ENCODE measurements at places on chromosomes 4 and X. TPM values are rescaled to one million over a fixed set of nuclear protein-coding genes. Genes with fewer than 3 reads are reported as not detected.

- H3K4me3 ChIP-seq: no peak overlapping the region
- H3K36me3 ChIP-seq: no peaks in the 10 kb centered on the region
- no peaks in the 10 kb centered on the region for H3K27me3 ChIP-seq
- H3K4me1 ChIP-seq: no peaks in the 10 kb centered on the region
- H3K27ac ChIP-seq: no peak overlapping the region
These were observed 217.9 kb upstream of the KLHL4 start for GRCh38 chrX:87299563-87300160.

DNA sequence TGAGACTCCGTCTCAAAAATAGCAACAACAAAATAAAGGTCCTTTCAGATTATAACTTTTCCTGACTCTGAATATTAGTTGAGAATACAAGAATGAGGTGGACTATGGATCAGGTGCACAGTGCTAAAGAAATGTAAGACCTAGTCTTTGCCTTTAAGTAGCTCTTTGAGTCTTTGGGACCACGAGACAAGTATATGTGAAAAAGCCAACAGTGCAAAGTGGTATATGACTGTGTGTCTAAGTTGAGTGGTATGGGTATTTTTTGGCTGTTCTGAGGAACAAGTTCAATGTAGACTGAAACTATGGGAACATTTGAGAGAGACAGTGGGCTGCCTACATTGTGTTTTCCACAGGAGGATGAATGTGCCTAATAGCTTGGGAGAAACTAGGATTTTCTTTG is 2.8 kb downstream of the GAB1 start:
- DNase-seq: no peak
- H3K4me3 ChIP-seq: no peak overlapping the region
- peaks cover 8% of the 10 kb centered on the region for H3K4me1 ChIP-seq
- no peaks in the 10 kb centered on the region for H3K36me3 ChIP-seq
- H3K27me3 ChIP-seq: peaks cover 37% of the 10 kb centered on the region

GRCh38 chr4:86512631-86513030 is 81.5 kb upstream of the PTPN13 start:
- no peak overlapping the region for H3K27ac ChIP-seq
- H3K4me1 ChIP-seq: no peaks in the 10 kb centered on the region
- no peak for DNase-seq
- no peaks in the 10 kb centered on the region for H3K27me3 ChIP-seq
- H3K4me3 ChIP-seq: no peak overlapping the region
- H3K36me3 ChIP-seq: no peaks in the 10 kb centered on the region

GRCh38 chr4:169295822-169296221 is 25.1 kb upstream of the SH3RF1 start:
- no peak overlapping the region for H3K4me3 ChIP-seq
- H3K36me3 ChIP-seq: no peaks in the 10 kb centered on the region
- DNase-seq: no peak
- peaks cover 33% of the 10 kb centered on the region for H3K27me3 ChIP-seq

- H3K4me1 ChIP-seq: peaks cover 3% of the 10 kb centered on the region
- H3K27ac ChIP-seq: no peak overlapping the region
- peak; percentile 8 for DNase-seq
- no peaks in the 10 kb centered on the region for H3K27me3 ChIP-seq
These were observed 27.8 kb downstream of the PIR start for GRCh38 chrX:15465347-15465746.

- DNase-seq: no peak
- no peak overlapping the region for H3K27ac ChIP-seq
- peaks cover 4% of the 10 kb centered on the region for H3K27me3 ChIP-seq
- no peaks in the 10 kb centered on the region for H3K4me1 ChIP-seq
These were observed 47.8 kb downstream of the APELA start for GRCh38 chr4:164924670-164925238.

The MFAP3L gene
- 0.53 TPM for total RNA-seq

DNA sequence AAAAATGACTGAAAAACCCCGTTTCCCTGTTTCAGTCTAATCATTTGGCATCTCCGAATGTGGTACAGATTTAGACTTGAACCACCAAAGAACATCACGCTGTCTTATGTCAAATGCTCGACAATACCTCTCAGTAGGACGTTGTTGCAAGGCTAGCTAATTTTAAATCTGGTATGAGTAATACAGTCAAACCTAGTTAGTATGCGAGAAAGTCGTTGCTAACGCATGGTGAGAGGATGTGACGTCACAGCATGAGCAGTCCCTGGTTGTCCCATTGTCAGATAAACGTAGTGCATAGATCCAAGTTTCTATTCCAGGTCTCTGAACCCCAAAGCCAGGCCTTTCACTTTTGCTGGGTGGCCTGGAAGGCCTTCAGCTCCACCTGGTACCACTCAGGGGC is 44.7 kb downstream of the SETD7 start:
- DNase-seq: peak; percentile 21
- H3K27ac ChIP-seq: no peak overlapping the region
- no peak overlapping the region for H3K4me3 ChIP-seq

GRCh38 chrX:29348288-29348687 is 761.0 kb downstream of the IL1RAPL1 start:
- DNase-seq: no peak
- no peak overlapping the region for H3K4me3 ChIP-seq
- no peaks in the 10 kb centered on the region for H3K36me3 ChIP-seq
- no peaks in the 10 kb centered on the region for H3K4me1 ChIP-seq
- H3K27me3 ChIP-seq: no peaks in the 10 kb centered on the region

DNA sequence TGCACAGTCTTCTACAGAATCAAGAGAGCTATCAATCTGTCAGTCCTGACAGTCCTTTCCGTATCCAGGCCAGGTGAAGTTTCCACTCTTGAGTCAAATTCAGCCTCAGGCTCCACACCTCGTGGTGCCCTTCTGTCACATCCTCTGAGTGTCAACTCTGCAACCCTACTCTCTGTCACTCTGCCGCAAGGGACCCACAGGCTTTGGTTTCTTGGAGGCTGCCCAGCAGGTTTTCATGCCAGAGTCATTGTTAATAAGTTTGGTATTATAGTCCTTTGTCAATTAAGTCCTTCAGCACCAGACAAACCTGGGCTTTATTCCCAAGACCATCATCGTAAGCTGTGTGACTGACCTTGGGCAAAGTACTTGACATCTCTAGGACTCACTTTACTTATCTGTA is 83.4 kb upstream of the KLHL13 start:
- H3K27ac ChIP-seq: no peak overlapping the region
- no peaks in the 10 kb centered on the region for H3K4me1 ChIP-seq
- H3K4me3 ChIP-seq: no peak overlapping the region

DNA sequence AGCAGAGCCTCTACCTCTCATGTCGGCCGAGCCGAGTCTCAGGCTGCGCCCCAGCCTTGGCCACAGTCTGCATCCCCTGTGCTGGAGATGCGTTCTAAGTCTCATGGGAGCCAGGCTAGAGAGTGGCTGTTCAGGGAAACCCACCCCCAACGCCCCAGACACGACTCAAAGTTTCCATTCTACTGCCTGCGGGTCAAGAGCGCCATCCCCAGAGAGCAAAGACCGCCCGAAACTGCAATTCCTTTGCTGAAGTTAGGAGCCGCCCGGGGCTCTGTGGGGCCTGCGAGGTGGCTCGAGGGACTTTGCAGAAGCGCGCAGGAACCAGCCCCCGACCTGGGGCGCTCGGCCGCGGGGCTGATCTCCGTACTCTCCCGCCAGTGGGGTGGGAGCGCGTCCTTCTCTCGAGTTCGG is 10.0 kb upstream of the ELF4 start:
- peaks cover 8% of the 10 kb centered on the region for H3K36me3 ChIP-seq
- H3K4me3 ChIP-seq: peak overlapping the region; percentile 57
- DNase-seq: peak; percentile 37

The SH3D19 gene
- not detected for total RNA-seq

The SHOX gene
- not detected for total RNA-seq

- no peaks in the 10 kb centered on the region for H3K27me3 ChIP-seq
- H3K4me1 ChIP-seq: no peaks in the 10 kb centered on the region
- DNase-seq: no peak
- no peak overlapping the region for H3K27ac ChIP-seq
These were observed 30.9 kb downstream of the RAB33B start for GRCh38 chr4:139484783-139485311.

The PDE6B gene
- total RNA-seq: 16.2 TPM

- DNase-seq: no peak
- peaks cover 56% of the 10 kb centered on the region for H3K4me1 ChIP-seq
- H3K27ac ChIP-seq: no peak overlapping the region
- no peaks in the 10 kb centered on the region for H3K27me3 ChIP-seq
- no peaks in the 10 kb centered on the region for H3K36me3 ChIP-seq
These were observed 7.4 kb downstream of the WDR44 start for GRCh38 chrX:118353081-118353850.

- peaks cover 5% of the 10 kb centered on the region for H3K27me3 ChIP-seq
- no peaks in the 10 kb centered on the region for H3K36me3 ChIP-seq
- no peaks in the 10 kb centered on the region for H3K4me1 ChIP-seq
- H3K4me3 ChIP-seq: no peak overlapping the region
- DNase-seq: no peak
These were observed 63.9 kb upstream of the PTPN13 start for GRCh38 chr4:86530183-86530582.

DNA sequence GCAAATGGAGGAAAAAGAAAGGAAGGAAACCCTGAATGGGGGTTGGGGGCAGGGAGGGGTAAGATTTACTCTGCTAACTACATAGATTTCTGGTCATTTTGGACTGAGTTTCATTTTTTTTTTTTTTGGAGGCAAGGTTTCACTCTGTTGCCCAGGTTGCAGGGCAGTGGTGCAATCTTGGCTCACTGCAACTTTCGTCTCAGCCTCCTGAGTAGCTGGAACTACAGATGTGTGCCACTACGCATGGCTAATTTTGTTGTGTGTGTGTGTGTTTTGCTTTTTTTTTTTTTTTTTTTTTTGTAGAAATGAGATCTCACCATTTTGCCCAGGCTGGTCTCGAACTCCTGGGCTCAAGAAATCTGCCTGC is 223.5 kb downstream of the APBB2 start:
- H3K27ac ChIP-seq: no peak overlapping the region
- H3K4me3 ChIP-seq: no peak overlapping the region
- H3K4me1 ChIP-seq: no peaks in the 10 kb centered on the region
- H3K36me3 ChIP-seq: no peaks in the 10 kb centered on the region

- H3K4me1 ChIP-seq: no peaks in the 10 kb centered on the region
- H3K36me3 ChIP-seq: no peaks in the 10 kb centered on the region
- no peak overlapping the region for H3K4me3 ChIP-seq
These were observed 94.4 kb downstream of the IL15 start for GRCh38 chr4:141730805-141731204.

The CT45A2 gene
- not detected for total RNA-seq

GRCh38 chr4:71300964-71301363 is 37.9 kb upstream of the SLC4A4 start:
- no peaks in the 10 kb centered on the region for H3K36me3 ChIP-seq
- no peak for DNase-seq
- H3K27ac ChIP-seq: no peak overlapping the region
- H3K27me3 ChIP-seq: no peaks in the 10 kb centered on the region
- H3K4me1 ChIP-seq: no peaks in the 10 kb centered on the region

The HCFC1 gene
- total RNA-seq: 147 TPM

The MTNR1A gene
- not detected for total RNA-seq

The YY2 gene
- total RNA-seq: 1.3 TPM

The NSD2 gene
- total RNA-seq: 232 TPM

DNA sequence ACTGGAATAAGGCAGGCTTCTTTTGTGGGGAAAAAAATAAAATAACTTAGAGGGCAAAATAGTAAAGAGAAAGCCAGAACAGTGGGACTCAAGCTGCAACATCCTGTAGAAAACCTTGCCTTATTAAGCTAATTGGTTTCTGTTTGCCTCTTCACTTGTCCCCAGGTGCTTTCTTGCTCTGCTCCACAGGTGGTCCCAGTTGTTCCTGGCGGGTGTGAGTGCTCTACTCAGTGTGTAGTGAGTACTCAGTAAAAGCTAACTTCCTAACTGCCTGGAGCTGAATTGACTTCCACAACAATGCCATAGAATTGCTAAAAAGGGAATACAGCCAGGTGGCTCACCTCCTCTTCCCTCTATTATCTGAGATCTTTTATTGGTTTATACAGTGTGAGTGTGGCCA is 930.2 kb downstream of the C4orf33 start:
- DNase-seq: no peak
- H3K27ac ChIP-seq: no peak overlapping the region
- H3K4me1 ChIP-seq: no peaks in the 10 kb centered on the region

The AFAP1 gene
- total RNA-seq: 27.2 TPM

The AKAP17A gene
- total RNA-seq: 51.2 TPM

The DMRTC1B gene
- not detected for total RNA-seq

The REPS2 gene
- not detected for total RNA-seq

DNA sequence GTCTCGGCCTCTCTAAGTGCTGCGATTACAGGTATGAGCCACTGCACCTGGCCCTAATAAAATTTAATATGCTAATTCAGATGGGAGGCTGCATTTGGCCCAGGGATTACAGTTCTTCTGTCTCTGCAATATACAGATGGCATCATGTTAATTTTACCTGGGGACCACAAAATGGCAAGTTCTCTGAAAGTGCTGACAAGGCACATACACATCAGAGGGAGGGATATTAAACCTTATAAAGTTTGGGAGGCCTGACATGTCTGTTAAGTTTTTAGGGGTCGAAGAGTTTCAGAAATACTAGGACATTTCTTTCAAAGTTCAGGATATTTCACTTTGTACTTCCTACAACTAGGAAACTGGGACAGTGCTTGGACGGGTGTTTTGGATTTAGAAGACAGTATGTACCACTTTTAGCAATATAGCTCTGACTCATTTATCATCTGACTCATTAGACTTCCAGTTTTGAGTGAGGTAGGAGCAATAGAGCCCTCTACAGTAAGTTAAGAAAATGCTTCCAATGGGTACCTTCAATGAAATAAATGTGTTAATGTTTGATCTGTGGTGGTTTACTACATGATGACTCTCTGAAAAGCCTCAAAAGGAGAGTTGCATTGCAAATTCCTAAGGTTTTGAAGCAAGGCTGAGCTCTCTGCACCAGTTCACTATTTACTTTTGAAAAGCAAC is 981.0 kb upstream of the HS3ST1 start:
- H3K27ac ChIP-seq: no peak overlapping the region
- H3K36me3 ChIP-seq: no peaks in the 10 kb centered on the region
- no peaks in the 10 kb centered on the region for H3K4me1 ChIP-seq
- no peak for DNase-seq

The GPR173 gene
- total RNA-seq: 0.14 TPM

The ZNF595 gene
- 17.1 TPM for total RNA-seq

GRCh38 chrX:66074920-66075879 is 35.3 kb upstream of the VSIG4 start:
- H3K4me3 ChIP-seq: peak overlapping the region; percentile 58
- H3K27ac ChIP-seq: peak overlapping the region; percentile 90
- peak; percentile 66 for DNase-seq
- H3K4me1 ChIP-seq: peaks cover 26% of the 10 kb centered on the region

DNA sequence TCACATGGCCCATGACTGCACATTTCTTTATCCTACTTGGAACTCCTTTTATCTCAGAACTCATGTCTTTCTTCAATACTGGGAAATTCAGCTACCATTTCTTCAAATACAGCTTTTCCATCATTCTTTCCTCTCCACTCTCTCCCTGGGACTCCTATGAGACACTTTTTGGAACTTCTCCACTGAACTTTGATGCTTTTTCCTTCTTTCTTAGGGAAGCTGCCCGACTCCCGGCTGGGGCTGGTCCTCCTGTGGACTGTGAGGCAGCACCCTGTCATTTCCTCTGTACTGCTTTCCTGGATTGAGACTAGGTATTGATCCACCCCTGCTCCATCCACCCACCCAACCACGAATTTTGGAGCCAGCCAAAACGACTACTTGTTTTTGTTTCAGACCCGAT is 40.0 kb downstream of the ZFYVE28 start:
- no peaks in the 10 kb centered on the region for H3K36me3 ChIP-seq
- H3K4me3 ChIP-seq: no peak overlapping the region
- no peaks in the 10 kb centered on the region for H3K27me3 ChIP-seq
- DNase-seq: no peak
- no peak overlapping the region for H3K27ac ChIP-seq
- H3K4me1 ChIP-seq: peaks cover 9% of the 10 kb centered on the region
